NCI-H1092 treated with DMSO at 0.1 percent for 48 hours (cell line): ENCODE measurements at places on chromosomes 5 and 9.

- DNase-seq, result no peak
These were observed 19.1 kb upstream of the NEK6 start for GRCh38 chr9:124238546-124239140.

DNA sequence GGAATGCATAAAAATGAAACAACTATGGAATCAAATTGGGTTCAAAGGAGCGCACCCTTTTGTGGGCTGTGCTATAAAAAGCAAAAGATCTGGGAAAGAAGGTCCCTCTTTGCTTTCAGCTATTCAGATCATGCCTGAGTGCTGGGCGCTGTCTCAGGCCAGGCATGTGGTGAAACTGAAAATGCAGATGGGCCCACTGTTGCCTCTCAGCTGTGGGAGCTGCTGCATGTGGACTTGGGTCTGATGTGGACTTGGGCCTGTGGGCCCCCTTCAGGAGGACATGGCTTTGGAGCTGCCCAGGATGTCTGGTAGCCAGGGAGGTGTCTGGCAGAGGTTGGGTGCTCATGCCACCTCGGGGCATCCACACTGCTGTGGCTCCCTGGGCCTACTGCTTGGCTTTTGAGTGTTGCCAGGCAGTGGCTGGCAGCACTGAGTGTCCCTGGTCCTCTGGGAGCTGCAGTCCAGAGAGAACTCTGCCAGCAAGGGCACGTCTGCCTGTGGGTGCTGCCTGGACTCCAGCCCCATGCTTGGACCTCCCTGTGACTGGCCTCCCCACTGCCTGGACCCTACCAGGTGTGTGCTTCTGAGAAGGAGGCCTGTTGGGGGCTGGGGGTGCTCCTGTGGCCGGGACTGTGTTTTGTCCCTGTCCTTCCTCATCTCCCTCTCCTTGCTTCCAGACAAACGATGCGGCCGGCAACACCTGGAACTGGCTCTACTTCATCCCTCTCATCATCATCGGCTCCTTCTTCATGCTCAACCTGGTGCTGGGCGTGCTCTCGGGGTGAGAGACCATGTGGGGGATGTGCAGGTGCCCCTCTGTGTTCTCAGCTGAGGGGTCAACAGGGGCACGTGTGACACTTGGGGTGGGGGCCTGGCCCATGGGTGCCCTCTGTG, 74.3 kb downstream of the CACNA1B start:
- DNase-seq, result no peak

DNA sequence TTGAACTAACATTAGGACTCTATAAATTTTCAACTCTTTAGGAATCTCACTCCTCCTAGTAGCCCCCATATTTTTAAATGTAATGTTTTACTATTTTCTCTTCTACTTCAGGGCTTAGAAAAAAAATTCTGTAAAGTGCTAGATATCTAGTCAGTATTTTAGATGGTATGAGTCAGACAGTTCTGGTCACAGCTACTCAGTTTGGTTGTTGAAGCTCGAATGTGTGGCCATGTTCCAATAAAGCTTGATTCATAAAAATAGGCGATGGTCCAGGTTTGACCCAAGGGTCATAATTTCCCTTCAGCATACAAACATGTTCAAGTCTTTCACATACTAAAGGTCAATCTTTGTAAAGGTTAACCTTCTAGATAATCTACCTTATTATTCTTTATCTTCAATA, 566.0 kb upstream of the CDH18 start:
- DNase-seq, result no peak

- no peak for DNase-seq
These were observed 442.1 kb downstream of the TLE4 start for GRCh38 chr9:80013891-80014290.

DNA sequence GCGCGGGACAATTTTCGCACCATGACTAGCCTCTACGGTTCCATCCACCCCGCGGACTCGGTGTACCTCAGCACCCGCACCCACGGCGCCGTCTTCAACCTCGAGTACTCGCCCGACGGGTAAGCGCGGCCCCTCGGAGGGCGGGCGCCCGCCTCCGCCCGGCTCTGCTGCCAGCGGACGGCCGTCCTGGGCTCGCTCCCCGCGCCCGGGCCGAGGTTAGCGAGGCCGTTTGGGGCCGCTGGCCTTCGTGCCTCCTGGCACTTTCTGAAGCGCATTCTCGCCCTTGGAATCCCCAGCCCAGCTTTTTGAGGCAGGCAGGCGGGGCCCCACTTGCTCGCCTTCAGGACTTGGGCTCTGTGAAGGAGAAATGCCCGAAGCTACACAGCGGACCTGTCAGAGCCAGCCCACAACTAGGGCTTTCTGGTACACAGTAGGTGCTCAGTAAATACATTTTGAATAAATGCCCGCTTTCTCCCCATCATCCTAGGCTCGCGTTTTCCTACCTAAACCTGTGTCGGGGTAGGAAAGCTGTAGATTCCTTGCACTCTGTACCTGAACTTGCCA, 772 bp downstream of the DCAF10 start:
- DNase-seq, result no peak

GRCh38 chr5:71623221-71623794, 36.2 kb downstream of the MCCC2 start:
- no peak for DNase-seq

GRCh38 chr5:8333977-8334376, 465.0 kb downstream of the MTRR start:
- no peak for DNase-seq

DNA sequence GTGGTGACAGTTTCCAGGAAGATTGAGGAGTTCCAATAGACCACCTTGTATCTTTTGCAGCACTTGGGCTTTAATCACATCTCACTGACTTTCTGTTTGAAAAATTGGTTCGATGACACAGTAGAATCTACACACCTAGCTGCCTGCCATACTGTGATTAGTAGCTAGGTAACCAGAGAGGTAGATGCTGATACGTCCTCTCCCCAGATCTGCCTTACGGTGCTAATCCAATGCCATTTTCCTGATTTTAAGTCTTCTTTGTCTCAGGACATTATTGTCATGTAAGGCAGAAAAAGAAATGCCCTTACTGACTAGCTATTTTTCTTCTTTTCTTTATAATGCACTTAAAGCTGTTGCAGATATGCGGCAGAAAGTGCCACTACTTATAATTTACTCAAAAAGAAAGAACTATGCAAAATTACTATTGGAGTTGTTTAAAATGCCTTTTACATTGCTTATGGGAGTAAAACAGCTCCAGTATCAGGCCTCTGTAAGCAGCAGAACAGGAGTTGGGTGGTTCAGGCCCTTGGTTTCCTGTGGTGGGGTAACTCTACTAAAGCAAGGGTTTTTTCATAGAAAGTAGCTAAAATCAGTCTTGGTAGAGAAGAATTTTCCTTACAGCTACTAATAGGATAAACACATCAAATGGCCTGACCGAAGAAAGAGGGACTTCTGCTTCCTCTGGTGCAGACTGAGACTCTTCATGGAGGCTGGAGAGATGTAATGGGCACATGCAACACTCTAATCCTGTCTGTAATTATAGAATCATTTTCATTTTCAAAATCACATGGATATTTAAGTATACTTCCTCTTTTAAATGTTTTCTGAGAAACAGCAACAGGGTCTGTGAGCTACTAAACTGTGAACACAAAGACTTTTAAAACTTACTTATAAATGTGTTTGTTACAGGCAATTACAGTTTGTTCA, 177.2 kb downstream of the MAPKAP1 start:
- no peak for DNase-seq

GRCh38 chr5:1028481-1029281, 20.1 kb downstream of the NKD2 start:
- no peak for DNase-seq

DNA sequence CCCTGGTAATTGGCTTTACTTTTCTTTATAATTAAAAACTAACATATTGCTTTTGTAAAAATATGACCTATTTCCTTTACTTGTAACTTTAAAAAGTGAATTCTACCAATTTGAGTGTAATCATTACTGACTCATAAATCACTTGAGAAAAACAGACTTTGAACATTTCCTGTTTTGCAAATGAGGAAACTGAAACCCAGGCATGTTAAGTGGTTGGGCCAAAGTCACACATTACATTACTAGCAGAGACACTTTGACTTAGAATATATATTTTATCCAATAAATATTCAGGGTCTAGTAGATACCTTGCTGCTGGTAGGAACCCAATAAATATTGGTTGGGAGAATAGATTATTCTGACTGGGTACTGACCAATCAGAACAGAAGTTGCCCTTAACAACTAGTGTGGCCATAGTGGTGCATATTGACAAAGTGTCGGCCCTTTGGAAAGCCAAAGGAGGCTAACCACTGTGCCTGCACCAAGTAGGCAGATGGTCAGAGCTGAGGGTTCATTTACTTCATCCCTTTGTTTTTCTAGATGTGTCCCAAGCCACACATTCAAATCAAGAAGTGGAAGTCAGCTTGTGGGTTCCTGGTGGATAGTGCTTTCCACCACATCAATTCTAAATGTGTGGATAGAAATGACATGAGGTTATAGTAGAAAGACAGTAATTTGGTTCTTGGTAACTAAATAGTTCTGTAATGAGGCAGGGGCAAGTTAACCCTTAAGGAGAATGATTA, 365.1 kb upstream of the RIOK2 start:
- no peak for DNase-seq
